ENCODE measurements at places on chromosomes 2 and 18. TPM values are rescaled to one million over a fixed set of nuclear protein-coding genes. Genes with fewer than 3 reads are reported as not detected.

Gene CTDSP1
- polyA plus RNA-seq, result 122 TPM

Gene PRKAG3
- polyA plus RNA-seq, result 0.15 TPM

Gene PCARE
- polyA plus RNA-seq, result 0.43 TPM

DNA sequence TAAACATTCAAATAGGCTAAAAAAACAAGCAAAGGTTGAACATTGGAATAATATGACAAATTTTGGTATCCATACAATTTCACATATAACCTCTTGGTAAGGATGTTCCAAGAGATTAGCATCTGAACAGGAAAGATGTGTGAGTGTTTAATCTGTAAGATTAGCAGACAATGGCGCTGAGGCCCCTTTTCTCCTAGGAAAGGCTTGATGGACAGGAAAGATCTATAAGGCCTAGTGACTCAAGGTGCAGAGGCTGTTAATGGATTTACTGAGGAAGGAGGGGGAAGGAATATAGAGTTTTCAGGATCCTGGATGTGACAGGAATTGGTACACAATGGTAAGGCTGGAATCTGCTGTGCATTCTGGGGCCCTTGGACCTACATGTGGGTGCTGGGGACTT, 48.1 kb upstream of the SMAD2 start:
- no peak for DNase-seq

Measured in left kidney (tissue), 8 donors.